ENCODE measurements at places on chromosomes 16 and 17.
A peak's percentile ranks its signal among the peaks of the same experiment; 100 is the strongest.

- DNase-seq = no peak
Observed at GRCh38 chr16:70795296-70795912, 5.6 kb downstream of the VAC14 start.

GRCh38 chr16:88939972-88940861 is 36.8 kb downstream of the CBFA2T3 start:
- DNase-seq = no peak

GRCh38 chr17:70905796-70906195 is 736.5 kb downstream of the KCNJ2 start:
- DNase-seq = no peak

- DNase-seq = no peak
Observed at GRCh38 chr17:57010487-57010886, 32.6 kb downstream of the SCPEP1 start.

- peak; percentile 81 for DNase-seq
Observed at GRCh38 chr16:14354561-14355351, 275.3 kb downstream of the PARN start.

DNA sequence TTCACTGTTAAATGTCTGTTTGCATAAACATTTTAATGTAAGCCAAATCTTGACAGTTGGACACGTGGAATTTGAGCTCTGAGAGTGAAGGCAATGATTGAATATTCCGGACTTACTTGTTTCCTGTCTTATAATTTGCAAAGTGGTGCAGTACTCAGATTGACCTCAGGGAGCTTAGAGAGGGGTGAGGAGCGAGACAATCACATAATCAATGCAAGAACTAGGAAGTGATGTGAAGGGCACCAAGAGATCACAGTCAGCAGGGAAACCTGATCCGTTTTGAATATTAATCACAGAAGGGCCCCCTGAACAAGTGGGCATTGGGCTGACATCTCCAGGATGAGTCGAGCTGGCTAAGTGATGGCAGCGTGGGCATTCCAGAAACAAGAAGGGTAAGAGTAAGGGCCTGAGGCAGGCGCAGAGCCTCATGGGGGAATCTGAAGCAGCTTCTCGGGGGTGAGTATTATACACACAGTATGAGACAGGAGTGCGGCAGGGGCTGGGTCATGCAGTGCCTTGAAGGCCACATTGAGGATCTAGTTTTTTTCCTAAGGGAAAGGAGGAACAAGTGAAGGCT is 26.1 kb downstream of the TEX2 start:
- peak; percentile 42 for DNase-seq

DNA sequence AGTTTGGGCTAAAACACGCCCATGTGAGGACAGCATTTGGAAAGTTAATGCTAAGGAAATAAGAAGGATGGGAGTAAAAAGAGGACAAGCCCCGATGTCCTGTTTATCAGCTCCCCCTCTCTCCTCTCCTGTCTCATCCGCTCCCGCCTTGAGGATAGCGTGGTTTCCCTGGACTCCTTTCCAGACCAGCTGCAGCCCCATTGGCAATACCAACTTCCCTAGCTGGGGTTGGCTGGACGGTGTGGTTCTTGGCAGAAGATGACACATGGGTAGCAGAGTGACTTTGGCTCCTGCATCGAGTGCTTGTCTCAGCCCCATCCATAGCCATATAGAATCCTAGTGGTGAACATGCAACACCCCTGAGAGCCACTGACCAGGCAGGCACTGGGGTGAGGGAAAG is 185.9 kb downstream of the CCDC182 start:
- no peak for DNase-seq

DNA sequence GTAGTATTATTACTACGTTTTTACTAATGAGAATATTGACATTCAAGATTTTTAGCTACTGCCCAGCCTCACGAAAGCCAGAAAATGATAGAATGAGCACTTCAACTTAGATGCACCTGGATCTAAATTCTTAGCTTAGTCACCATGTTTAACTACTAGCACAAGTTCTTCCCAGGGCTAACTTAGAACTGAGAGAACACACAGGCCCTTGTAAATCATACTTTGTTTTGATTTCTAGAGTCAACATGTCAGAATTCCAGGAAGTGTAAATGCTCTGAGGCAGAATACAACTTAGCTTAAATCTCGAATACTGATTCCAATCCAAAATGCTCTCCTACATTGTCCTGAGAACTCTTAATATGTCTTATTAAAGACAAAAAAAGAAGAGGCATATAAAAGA is 6.8 kb upstream of the ACSM1 start:
- DNase-seq = no peak

- no peak for DNase-seq
Observed at GRCh38 chr17:68468788-68469187, 11.5 kb upstream of the WIPI1 start.

DNA sequence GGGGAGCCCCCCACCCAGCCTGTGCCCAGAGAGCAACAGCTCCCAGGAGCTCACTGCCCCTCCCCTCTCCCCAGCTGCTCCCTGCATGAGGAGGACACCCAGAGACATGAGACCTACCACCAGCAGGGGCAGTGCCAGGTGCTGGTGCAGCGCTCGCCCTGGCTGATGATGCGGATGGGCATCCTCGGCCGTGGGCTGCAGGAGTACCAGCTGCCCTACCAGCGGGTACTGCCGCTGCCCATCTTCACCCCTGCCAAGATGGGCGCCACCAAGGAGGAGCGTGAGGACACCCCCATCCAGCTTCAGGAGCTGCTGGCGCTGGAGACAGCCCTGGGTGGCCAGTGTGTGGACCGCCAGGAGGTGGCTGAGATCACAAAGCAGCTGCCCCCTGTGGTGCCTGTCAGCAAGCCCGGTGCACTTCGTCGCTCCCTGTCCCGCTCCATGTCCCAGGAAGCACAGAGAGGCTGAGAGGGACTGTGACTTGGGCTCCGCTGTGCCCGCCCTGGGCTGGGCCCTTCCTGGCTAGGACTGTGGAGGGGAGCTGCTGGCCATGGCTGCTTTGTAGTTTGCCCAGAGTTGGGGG is 584 bp downstream of the TCAP start:
- no peak for DNase-seq

DNA sequence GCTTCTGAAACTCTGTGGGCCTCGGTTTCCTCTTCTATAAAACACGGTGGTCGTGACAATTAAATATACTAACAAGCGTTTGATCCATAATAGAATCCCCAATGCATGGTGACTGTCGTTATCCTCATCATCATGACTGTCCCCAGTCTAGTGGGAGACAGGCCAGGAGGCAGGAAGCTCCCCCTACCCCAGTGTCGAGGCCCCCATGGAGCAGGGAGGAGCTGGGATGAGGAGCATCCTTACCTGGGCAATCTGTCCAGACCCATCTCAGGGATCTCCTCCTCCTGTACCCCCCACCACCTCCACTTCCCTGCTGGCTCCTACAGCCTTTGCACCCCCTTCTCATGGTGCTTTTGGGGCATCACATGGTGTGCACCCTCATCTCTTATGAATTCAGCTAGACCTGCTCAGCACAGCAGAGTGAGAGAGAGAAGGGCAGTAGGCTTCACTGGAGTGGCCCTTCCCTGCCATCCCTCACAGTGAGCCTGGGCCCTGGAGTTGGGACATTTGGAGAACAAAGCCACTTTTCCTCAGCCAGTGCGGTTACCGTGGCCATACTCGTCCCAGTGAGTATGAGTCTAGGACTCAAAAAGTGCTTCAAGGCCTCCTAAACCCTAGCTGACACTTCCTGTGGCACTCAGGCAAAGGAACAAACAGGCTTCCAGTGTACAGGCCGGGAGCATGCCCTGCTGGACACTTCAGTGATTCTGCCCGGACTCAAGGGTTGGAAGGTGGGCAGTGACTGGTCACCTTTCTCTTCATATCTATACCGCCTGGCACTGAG is 148.6 kb downstream of the CLEC16A start:
- no peak for DNase-seq

GRCh38 chr17:54536306-54536705 is 364.3 kb upstream of the TOM1L1 start:
- no peak for DNase-seq

GRCh38 chr16:21645261-21645721 is 7.1 kb downstream of the IGSF6 start:
- DNase-seq = peak; percentile 72

- DNase-seq = no peak
Observed at GRCh38 chr16:13571036-13571435, 348.9 kb upstream of the ERCC4 start.

DNA sequence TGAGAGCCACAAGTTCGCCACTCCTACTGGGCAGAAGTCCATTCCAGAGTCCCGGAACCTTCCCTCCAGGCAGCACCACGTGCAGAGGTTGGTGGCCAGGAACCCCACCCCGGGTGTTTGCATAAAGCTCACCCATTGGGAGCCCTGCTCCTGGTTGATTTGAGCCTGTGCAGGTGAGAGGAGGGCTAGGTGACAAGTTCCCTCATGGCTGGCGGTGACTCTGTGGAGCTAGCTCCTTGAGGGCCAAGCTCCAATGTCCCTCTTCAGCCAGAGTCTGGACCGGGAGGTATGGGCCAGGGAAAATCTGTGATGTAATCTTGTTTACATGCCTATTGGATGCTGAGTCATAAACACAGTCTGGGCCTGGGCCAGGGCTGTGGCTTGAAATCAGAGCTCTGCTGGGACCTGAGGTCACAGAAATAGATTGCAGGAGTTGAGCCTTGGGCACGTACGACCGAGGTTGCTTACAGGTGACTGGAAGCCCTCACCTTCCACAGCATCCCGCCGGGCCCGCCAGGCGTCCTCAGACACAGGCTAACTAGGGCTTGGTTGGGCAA is 118.9 kb downstream of the AATF start:
- no peak for DNase-seq

GRCh38 chr17:7294614-7295153 is at the start of gene YBX2:
TSS of gene YBX2 (minus strand) at chr17:7294639. CDS start at chr17:7294500, 139 bp downstream.
- peak; percentile 21 for DNase-seq

DNA sequence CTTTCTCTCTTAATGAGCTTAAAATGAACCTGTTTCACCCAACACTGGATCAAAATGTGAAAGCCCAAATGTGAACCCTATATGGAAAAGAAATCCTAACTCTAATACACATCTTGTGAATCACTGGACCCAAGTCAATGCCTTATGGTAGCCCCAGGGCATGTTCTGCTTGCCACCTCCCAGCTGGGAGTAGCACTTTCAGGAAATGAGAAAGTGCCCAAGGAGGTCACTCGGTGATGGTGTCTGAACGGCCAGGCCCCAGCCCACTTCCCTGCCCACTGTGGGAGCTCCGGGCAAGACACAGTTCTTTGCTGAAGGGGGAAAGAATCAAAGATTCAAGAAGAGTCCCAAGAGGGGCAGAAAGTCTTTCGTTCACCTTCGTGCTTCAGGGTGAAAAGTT is 46.1 kb downstream of the GTF3C1 start:
- DNase-seq = no peak

DNA sequence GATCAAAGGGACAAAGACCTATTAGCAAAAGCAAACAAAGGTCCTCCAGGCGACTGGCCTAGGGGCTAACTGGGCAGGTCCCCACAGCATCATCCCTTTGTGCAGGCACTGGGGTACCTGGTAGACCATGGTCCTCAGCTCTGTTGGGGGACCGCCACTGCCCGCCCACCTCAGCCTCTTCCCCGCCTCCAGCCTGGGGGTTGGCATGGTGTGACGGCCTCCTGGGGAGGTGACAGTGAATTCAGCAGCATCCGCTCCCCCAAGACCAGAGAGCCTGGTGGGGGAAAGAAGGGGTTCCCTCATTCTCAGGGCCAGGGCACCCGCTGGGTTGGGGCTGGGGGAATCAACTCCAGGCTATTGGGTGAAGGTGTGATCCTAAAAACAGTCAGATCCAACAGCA is 38.7 kb upstream of the DNAH9 start:
- DNase-seq = no peak

DNA sequence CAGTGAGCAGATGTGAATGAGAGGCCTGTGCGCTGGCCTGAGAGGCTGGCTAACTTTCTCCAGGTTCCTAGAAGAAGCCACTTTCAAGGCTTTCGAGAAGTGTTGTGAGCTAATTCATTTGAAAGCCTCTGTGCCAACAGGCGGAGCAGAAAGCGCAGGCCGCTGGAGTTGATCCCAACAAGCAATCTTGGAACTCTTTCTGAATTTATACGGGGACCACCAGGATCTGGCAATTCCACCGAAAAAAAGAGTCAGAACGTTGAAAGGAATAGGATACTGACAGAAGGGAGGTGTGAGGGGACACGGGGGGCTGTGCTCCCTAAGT is 71.3 kb upstream of the METRNL start:
- DNase-seq = no peak

- DNase-seq = no peak
Observed at GRCh38 chr16:83390759-83391158, 417.0 kb upstream of the HSBP1 start.

GRCh38 chr16:24118126-24118821 is 137.9 kb upstream of the CACNG3 start:
- no peak for DNase-seq

- no peak for DNase-seq
Observed at GRCh38 chr16:72234387-72234786, 62.4 kb upstream of the PMFBP1 start.

GRCh38 chr17:74454197-74455024 is 12.0 kb upstream of the CD300A start:
- DNase-seq = peak; percentile 76

GRCh38 chr17:79951361-79952264 is 84.1 kb downstream of the TBC1D16 start:
- no peak for DNase-seq

GRCh38 chr16:28317040-28317880 is 24.9 kb downstream of the SBK1 start:
- peak; percentile 19 for DNase-seq

- no peak for DNase-seq
Observed at GRCh38 chr16:30766206-30766932, 4.2 kb downstream of the RNF40 start.

DNA sequence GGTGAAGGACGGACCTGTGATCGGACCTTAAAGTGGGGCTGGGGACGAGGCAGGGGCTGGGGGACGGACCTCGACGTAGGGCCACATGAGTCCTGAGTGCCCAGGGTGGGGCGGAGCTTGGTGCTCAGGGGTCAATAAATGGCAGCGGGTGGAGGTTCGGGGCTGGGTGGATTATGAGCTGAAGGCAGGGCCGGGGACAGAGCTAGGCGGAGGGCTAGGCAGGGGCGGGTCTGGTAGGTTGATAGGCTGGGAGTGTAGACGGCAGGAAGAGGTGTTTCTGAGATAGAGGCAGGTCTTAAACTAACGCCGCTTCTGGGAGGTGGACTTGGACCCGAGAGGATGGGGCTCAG is 733 bp downstream of the CHRNB1 start:
- no peak for DNase-seq

DNA sequence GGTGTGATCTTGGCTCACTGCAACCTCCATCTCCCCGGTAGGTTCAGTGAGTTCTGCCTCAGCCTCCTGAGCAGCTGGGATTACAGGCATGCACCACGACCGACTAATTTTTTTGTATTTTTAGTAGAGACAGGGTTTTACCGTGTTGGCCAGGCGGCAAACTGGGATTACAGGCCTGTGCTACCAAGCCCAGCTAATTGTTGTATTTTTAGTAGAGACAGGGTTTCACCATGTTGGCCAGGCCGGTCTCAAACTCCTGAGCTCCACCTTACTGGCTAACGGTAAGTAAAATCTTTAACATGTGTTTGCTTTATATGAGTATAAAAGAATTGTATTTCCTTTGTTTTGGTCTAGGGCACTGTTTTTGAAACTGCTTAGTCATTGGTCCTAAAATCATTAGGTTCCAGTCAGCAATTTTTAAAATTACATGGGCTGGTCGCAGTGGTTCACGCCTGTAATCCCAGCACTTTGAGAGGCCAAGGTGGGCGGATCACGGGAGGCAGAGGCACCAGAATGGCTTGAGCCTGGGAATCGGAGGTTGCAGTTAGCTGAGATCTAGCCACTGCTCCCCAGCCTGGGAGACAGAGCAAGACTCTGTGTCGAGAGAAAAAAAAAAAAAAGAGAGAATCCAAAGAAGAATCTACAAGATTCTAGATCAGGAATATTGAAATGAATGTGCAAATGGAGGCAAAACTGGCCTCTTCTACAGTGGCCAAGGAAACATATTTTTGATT is 3.6 kb downstream of the FLYWCH1 start:
- no peak for DNase-seq

- no peak for DNase-seq
Observed at GRCh38 chr16:82859662-82860061, 232.9 kb downstream of the CDH13 start.
